Tracheal epithelial cell (primary cell): ENCODE measurements at places on chromosomes 13 and 19. TPM values are rescaled to one million over a fixed set of nuclear protein-coding genes. Genes with fewer than 3 reads are reported as not detected.

The BRCA2 gene
- total RNA-seq = 0.96 and 1.1 TPM in 2 replicates

The HS6ST3 gene
- under 0.01 TPM in 1 of 2 replicates, not detected in the other for total RNA-seq

The SYDE1 gene
- total RNA-seq = 2.1 and 5.8 TPM in 2 replicates

The WDR87 gene
- total RNA-seq = under 0.01 TPM in 1 of 2 replicates, not detected in the other

The ZNF135 gene
- 1.5 and 1.7 TPM in 2 replicates for total RNA-seq

The CCDC70 gene
- total RNA-seq = not detected in 2 replicates
